Activated CD8-positive, alpha-beta memory T cell treated with anti-CD3 and anti-CD28 coated beads, Interleukin-2, amount 50 U/mL, for 48 hours (primary cell): ENCODE measurements at places on chromosomes 7 and 10.
A peak's percentile ranks its signal among the peaks of the same experiment; 100 is the strongest.

DNA sequence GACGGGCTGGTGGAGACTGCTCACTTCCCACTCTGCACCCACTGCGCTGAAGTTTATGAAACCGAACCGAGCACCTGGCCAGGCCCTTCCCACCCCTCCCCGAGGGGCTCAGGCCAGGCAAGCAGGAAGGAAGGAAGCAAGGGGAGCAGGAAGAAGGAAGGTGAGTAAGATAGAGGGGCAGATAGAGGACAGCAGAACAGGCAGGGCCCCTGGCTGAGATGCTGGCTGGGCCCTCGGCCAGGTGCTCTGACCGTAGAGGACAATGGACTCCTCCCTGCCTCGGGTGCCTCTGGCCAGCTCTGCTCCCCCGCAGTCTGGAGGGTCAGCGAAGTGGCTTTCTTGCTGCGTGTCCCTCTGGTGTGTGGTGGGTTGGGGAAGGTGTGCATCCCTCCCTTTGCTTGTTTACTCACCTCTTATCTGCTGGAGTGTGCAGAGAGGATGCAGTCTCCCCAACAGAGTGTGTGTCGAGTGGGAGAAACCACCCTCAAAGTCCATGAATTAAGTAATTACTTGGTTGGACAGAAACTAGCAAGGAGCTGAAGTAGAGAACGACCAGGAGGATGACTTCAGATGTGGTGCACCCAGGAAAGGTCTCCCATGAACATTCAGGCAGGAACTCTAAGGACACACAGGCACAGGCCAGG is 82.8 kb upstream of the PPP2R2D start:
- DNase-seq = peak; percentile 22

DNA sequence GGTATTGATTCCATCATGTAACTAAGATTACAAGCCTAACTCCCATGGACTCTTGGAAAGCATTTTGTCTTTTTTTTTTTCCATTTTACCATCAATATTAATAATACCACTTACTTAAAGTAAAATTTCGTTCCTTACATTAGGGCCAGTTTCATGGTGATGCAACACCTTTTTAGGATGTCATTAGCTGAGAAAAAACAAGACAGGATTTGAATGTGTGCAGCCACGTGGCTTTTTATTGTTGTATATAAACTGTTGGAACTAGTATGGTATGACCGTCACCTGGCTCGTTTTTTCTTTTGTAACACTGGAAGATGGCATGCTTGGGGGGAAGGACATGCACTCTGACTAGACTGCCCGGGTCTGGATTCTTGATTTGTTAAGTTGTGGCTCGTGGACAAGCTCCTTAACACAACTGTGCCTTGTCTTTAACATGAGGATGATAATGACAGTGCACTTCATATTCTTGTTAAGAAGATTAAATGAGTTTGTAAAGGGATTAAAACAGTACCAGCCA is 42.1 kb downstream of the ARHGAP21 start:
- DNase-seq = no peak

- DNase-seq = no peak
Measured at GRCh38 chr7:120468611-120469010, 195.6 kb downstream of the KCND2 start.

DNA sequence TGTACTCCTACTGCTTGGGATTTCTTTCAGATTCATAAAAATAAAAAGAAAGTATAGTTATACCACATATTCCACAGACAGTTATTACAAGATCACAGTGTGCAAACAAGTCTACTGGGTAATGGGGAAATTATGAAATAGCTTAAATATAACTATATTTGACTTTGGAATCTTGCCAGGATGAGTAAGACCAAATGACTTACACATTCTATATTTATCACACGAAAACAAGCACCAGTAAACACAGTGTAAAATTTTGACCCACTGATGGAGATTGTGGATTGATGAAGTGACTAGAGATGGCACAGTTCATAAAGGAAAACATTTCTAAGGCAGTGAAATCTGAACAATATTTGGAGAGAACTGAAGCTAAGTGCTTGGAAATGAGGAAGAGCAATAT is 339.7 kb downstream of the THSD7A start:
- DNase-seq = no peak

GRCh38 chr7:143372070-143372469 is 9.1 kb upstream of the ZYX start:
- DNase-seq = no peak

GRCh38 chr7:149355390-149356048 is 93.5 kb downstream of the ZNF783 start:
- DNase-seq = no peak

DNA sequence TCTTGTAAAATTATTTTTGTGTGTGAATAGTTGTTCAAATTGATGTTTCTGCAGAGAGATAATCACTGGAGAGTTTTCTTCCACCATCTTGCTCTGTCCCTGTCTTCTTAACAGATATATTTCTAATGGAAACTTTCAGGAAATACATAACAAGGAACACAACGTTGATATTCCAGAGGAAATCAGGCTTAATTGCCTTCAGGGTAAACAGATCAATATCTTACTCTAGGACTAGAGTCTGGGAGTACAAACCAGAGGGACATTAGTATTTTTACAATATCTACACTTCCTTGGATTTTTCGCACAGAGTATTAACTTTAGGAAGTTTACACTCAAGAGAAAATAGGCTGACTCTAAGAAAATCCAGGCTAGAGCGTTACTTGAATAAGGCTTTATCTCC is 159.1 kb downstream of the PFKFB3 start:
- no peak for DNase-seq

GRCh38 chr10:109412353-109412752 is 511.0 kb downstream of the XPNPEP1 start:
- no peak for DNase-seq

GRCh38 chr7:24917510-24918239 is 62.3 kb downstream of the OSBPL3 start:
- no peak for DNase-seq
